Small intestine (tissue), 16 donors: ENCODE measurements at places on chromosomes 5 and 9. TPM values are rescaled to one million over a fixed set of nuclear protein-coding genes. Genes with fewer than 3 reads are reported as not detected.
A peak's percentile ranks its signal among the peaks of the same experiment; 100 is the strongest.

DNA sequence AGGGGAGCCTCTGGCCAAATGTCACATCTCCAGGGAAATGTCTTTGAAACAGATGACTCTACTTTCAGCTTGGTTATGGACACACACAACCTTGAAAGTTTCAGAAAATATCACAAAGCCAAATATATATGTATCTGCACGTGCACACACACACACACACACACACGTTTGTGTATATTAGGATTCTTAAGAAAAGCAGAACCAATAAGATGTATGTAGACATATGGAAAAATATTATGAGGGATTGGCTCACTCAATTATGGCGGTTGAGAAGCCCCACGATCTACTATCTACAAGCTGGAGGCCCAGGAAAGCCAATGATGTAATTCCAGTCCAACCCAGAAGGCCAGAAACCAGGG lies 194.9 kb downstream of the PALM2AKAP2 start:
- H3K4me3 ChIP-seq = no peak overlapping the region
- H3K27ac ChIP-seq = no peak overlapping the region
- no peaks in the 10 kb centered on the region for H3K4me1 ChIP-seq
- H3K36me3 ChIP-seq = no peaks in the 10 kb centered on the region
- DNase-seq = no peak
- H3K27me3 ChIP-seq = no peaks in the 10 kb centered on the region

- H3K4me3 ChIP-seq = no peak overlapping the region
- no peak overlapping the region for H3K27ac ChIP-seq
- H3K27me3 ChIP-seq = no peaks in the 10 kb centered on the region
- H3K4me1 ChIP-seq = no peaks in the 10 kb centered on the region
- no peaks in the 10 kb centered on the region for H3K36me3 ChIP-seq
Measured at GRCh38 chr5:1278216-1278615, 16.7 kb downstream of the TERT start.

DNA sequence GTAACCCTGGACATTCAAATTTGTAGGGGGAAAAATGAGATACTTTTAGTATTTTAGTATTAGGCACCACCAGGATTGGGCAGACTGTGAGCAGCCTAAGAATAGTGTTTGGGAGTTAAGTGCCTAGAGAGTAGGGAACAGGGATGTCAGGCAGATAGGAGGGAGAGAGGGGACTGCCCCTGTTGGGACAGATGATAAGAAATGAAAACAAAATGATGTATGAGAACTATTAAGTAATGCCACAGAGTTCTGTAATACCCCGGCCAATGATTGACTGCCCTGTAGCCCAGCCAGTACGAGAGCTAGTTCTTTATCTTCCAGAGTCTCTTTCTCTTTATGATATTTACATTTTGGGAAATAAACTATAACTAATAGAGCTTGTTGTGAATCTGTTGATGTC lies 24.4 kb downstream of the ARHGAP26 start:
- H3K4me3 ChIP-seq = no peak overlapping the region
- no peaks in the 10 kb centered on the region for H3K36me3 ChIP-seq
- H3K27ac ChIP-seq = no peak overlapping the region
- H3K27me3 ChIP-seq = no peaks in the 10 kb centered on the region
- peaks cover 21% of the 10 kb centered on the region for H3K4me1 ChIP-seq

- H3K4me1 ChIP-seq = peaks cover 4% of the 10 kb centered on the region
- H3K27me3 ChIP-seq = no peaks in the 10 kb centered on the region
- DNase-seq = no peak
- H3K4me3 ChIP-seq = no peak overlapping the region
- peak overlapping the region; percentile 14 for H3K27ac ChIP-seq
- no peaks in the 10 kb centered on the region for H3K36me3 ChIP-seq
Measured at GRCh38 chr9:35834260-35835215, 5.5 kb downstream of the TMEM8B start.

DNA sequence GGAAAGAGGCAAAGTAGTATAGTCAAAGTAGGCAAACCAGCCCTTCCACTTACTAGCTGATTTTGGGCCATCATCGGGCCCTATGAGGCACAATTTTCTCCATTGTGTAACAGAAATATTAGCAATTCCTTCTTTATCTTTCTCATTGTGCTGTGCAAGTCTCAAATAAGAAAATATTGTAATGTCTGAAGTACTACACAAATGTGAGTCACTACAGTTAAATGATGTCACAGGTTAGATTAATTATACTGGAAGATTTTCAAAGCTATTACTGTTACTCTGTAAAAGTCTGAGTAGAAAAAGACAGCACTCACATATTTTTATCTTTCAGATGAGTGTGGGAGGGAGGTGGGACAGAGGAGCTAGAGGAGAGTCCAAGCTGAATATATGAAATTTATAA lies 12.4 kb upstream of the TMC1 start:
- no peak for DNase-seq
- H3K4me1 ChIP-seq = no peaks in the 10 kb centered on the region
- no peaks in the 10 kb centered on the region for H3K27me3 ChIP-seq
- no peaks in the 10 kb centered on the region for H3K36me3 ChIP-seq

DNA sequence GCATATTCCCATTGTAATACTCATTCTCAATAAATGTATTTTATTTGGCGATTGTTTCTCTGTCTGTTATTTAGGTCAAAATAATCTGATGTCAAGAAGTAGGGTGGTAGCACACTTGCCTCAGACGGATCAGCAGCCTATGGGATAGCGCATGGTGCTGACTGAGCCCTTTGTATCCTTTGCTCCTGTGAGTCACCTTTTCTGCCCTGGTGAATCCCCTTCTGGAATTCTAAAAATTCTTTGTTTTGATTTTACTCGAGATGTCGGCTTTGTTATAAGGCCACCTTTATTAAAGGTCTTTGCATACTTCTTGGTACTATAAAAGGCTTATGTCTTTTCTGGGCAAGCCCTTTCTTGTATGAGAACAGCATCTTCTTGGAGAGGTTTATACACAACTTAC lies 1187.8 kb downstream of the CDH9 start:
- H3K27ac ChIP-seq = no peak overlapping the region
- no peaks in the 10 kb centered on the region for H3K36me3 ChIP-seq
- H3K4me1 ChIP-seq = no peaks in the 10 kb centered on the region
- no peak overlapping the region for H3K4me3 ChIP-seq
- DNase-seq = no peak

DNA sequence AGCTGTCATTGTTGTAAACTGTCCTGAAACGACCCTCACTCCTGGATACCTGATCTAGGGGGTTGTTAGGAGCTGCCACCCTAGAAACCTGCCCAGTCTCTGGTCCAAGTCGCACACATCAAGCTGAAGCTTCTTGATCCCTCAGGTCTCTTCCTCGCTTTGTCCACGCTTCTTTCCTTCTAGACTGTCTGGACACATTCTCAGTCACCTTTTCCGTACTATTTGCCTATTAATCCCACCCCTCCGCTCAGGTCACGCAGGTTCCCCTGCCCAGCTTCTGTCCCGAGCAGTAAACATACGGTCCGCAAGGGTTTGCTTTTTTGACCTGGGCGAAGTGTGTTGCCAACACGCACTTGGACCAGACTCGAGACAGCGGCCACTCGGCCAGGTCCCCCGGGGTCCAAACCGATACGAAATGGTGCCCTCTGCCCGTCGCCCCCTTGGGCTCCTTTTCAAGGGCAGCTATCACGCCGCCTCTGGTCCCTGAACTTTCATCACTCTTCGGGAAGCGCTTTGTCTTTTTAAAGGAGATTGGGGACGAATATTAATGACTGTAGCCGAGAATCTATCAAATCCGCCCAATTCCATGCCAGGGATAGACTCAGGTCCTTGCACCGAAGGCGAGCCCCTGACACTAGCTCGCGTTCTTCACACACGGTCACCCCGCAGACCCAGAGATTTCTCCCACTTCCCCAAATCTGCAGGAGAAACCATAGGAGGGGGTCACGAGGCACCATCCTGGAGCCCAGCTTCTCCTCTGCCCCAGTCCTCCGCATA lies 814 bp downstream of the PLCXD3 start:
- no peaks in the 10 kb centered on the region for H3K4me1 ChIP-seq
- no peak overlapping the region for H3K4me3 ChIP-seq
- peaks cover 14% of the 10 kb centered on the region for H3K27me3 ChIP-seq
- no peaks in the 10 kb centered on the region for H3K36me3 ChIP-seq
- no peak overlapping the region for H3K27ac ChIP-seq
- no peak for DNase-seq

- no peak overlapping the region for H3K4me3 ChIP-seq
- no peak for DNase-seq
- H3K27me3 ChIP-seq = no peaks in the 10 kb centered on the region
- no peaks in the 10 kb centered on the region for H3K4me1 ChIP-seq
Measured at GRCh38 chr5:154505567-154505966, 27.5 kb upstream of the HAND1 start.

DNA sequence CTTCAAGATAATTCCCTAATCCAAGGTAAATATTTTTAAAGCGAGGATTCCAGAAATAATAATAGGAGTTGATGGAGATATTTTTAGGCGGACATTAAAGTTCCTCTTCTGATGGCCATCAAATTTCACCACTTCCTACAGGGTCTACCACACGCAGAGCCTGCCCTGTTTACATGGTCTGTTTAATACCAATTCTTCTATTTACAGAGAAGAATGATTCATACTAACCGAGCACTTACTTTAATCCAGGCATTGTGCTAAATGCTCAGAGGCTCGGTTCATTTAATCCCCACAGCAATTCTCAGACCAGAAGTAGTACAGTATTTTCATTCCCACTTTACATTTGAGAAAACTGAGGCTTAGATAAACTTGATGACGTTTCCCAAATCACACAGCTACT lies 3.0 kb upstream of the ITGA1 start:
- no peak for DNase-seq
- no peak overlapping the region for H3K4me3 ChIP-seq
- no peaks in the 10 kb centered on the region for H3K27me3 ChIP-seq
- H3K27ac ChIP-seq = no peak overlapping the region
- no peaks in the 10 kb centered on the region for H3K36me3 ChIP-seq

DNA sequence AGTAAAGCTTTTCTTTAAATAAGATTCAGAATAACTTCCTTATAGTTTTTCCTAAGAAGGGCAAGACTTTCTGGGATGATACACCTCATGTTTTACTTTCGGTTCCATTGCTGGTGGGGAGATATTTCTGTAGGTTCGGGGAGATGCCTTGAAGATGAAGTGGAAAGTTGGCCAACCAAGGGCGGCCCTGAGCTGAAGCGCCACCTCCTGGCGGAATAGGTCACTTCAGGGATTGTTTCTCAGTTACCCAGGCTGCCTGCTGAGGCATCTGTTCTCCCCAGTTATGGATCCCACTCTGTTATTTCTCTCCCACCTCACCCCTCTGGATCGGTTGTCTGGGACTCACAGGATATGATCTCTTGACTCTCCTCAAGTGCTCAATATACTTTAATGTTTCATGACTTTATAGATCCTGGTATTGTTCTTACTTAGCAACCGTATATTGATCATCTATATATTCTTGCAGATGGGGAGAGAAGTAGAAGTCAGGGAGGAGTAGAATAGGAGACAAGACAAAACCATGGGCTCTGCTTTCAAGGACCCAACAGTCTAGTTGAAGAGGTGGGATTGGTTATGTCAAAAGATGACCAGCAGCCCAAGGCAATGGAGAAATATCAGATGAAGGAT lies 23.4 kb downstream of the MEGF10 start:
- H3K27ac ChIP-seq = no peak overlapping the region
- no peaks in the 10 kb centered on the region for H3K4me1 ChIP-seq
- H3K36me3 ChIP-seq = no peaks in the 10 kb centered on the region
- H3K4me3 ChIP-seq = no peak overlapping the region

DNA sequence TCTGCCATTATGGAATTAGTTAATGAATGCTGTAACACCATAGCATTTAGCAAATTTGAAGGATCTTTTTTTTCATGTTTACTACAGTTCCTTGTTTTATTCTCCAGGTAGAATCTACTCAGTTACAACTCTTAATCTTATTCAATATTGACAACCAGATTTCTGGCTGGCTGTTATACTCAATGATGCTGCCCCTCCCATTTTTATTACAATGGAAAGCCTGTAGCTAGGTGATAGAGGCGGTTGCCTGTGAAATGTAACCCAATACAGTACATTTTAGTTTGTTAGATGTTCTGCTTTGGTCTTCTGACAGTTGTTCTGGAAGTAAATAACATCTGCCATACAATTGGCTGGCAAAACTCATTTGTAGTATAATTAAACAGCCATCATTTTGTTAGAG lies 294.2 kb downstream of the DMRTA1 start:
- no peaks in the 10 kb centered on the region for H3K36me3 ChIP-seq
- no peaks in the 10 kb centered on the region for H3K27me3 ChIP-seq
- H3K27ac ChIP-seq = no peak overlapping the region
- DNase-seq = no peak

GRCh38 chr9:34197756-34198711 lies 19.2 kb downstream of the UBAP1 start:
- no peak overlapping the region for H3K4me3 ChIP-seq
- no peak overlapping the region for H3K27ac ChIP-seq
- no peaks in the 10 kb centered on the region for H3K27me3 ChIP-seq
- DNase-seq = no peak

DNA sequence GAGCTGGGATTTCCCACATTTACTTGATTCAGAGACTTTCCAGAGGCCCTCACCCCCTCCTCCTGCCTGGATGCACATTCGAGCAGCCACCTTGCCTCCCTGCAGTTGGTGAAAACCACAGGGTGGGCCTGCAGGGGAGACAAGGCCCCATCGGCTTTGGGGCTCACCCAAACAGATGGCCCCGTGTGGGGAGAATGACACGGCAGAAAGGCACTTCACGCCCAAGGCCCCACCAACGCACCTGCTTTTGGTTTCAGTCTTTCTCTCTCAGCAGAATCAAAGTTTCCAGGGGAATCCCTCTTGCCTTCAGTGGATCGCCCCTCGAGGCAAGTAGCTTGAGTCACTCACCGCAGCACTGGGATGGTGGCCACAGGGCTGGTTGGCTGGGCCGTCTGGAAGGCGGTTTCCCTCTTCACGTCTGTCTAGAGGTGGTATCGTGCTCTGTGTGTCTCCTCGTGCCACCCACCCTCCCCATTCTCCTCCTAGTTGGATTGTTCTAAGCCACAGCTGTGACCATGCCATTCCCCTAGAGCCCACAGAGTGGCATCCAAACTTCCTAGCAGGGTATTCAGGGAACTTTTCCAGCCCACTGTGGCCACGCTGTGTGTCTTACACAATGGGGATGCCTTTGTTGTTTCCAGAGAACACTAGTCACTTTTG lies 31.8 kb downstream of the SEC61B start:
- H3K4me1 ChIP-seq = no peaks in the 10 kb centered on the region
- H3K27me3 ChIP-seq = no peaks in the 10 kb centered on the region
- DNase-seq = no peak
- no peaks in the 10 kb centered on the region for H3K36me3 ChIP-seq
- no peak overlapping the region for H3K4me3 ChIP-seq
- peak overlapping the region; percentile 71 for H3K27ac ChIP-seq

CFAP90 gene
- polyA plus RNA-seq = not detected

HBEGF gene
- 2.1 TPM for polyA plus RNA-seq

FBXO4 gene
- polyA plus RNA-seq = 18.1 TPM

C6 gene
- 0.27 TPM for polyA plus RNA-seq

WDR38 gene
- polyA plus RNA-seq = not detected
